ENCODE measurements at places on chromosomes 13 and 19.

DNA sequence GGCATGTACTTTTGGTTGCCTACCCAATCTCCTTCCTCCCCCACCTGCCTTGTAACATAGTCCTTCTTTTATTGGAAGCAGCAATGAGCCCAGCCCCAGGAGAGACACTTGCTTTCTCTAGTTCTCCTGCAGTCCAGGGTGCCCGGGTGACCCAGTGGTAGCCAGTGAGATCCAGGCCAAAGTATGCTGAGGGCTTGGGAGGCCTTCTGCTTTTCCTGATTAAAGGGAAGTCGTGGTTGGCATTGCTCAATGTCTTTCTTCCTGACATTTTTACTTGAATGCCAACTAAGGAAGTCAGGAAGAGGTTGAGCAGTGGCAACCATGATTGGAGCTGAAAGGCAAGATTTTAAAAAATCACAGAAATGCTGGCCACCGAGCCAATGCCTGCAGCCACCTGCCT lies 25.7 kb downstream of the CNMD start:
- no peak for DNase-seq

- no peak for DNase-seq
Observed at GRCh38 chr13:27495551-27495950, 45.2 kb upstream of the MTIF3 start.

GRCh38 chr13:88745011-88745410 lies 1073.8 kb downstream of the SLITRK5 start:
- DNase-seq = no peak

- DNase-seq = no peak
Observed at GRCh38 chr13:98939660-98940191, 38.1 kb downstream of the DOCK9 start.

- DNase-seq = no peak
Observed at GRCh38 chr19:49110567-49110966, 3.6 kb upstream of the LIN7B start.

DNA sequence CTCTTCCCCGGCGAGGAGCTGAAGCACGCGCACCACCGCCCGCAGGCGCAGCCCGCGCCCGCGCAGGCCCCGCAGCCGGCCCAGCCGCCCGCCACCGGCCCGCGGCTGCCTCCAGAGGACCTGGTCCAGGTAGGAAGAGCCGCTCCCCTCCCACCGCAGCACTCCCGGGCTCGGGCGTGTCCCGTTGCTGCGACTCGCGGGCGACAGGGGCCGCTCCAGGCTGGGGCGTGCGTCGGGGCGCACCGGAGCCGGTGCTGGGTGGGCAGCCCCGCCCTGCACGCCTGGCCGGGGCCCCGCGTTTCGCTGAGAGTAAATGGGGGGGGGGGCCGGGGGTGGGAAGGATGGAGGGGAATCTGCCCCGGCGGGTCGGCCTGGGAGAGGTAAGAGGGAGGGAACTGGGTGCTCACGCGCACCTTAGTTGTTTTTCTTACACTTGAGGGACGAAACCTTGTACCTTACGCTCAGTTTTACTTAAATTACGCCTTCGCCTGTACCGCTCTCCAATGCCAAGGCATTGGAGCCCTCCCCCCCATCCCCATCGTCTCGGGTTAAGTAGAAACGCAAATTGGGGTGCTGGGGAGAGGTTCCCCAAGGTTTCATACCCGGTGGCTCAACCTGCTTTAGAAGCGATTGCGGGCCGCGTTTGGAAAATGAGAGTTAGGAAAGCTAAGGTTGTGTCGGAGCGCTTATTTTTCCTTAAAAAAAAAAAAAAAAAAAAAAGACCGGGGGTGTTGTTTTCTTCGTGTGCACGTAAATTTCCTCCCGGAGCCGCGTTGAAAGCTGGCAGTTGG lies 850 bp downstream of the KLF5 start:
- peak; percentile 33 for DNase-seq

- DNase-seq = no peak
Observed at GRCh38 chr13:114020750-114021463, 47.0 kb upstream of the C13orf46 start.

DNA sequence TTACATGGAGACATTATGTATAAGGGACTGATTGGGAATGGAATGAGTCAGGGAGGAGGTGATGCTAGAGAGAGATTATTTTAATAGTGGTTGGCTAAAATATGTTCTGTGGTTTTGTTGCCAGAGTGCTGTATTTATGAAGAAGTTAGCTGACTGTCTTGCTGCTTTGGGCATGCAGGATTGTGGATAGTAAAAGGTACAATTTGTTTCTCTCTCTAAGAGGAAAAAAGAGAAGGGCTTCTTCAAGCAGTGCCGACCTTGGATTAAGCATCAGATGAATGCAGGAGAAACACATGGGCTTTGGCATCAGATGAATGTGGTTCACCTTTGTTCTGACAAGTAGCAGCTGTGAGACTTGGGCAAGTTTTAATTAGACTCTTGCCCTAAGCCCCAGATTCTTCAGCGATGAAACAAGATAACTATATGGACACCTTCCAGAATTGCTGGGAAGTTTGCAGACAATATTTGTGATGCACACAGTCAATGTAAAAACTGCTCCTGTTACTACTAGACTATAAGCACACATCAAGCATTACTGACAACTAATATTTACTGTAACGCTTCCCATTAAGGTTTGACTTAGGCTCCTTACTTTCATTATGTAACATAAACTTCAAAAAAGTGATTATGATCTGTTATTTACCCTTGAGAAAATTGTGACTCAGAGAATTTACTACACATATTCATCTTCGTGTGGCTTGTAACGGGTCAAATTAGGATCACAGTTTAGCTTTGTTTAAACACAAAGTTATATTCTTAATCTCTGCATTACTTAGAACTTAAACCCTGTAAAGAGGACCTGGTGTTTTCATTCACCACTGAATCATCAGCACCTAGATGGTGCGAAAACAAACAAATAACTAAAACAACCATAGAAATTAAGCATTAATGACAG lies 824.0 kb downstream of the PCDH9 start:
- DNase-seq = no peak

DNA sequence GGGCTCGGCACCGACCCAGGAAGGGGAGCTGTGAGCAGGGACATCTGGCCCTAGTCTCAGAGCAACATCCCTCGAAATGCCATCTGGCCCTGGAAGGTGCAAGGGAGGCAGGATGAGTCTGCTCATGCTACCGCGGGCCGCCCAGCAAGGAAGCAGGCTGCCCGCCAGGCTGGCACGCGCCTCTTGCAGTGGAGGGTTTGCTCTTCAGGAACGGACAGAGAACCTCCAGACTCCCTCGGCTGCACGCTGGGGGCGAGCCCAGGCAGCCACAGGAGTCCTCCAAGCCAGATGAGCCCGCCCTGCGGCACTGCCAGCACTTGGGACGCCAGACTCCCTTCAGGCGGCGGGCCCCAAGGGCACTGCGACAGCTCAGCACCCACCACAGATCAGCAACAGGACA lies 10.1 kb upstream of the ATP8B3 start:
- DNase-seq = no peak

DNA sequence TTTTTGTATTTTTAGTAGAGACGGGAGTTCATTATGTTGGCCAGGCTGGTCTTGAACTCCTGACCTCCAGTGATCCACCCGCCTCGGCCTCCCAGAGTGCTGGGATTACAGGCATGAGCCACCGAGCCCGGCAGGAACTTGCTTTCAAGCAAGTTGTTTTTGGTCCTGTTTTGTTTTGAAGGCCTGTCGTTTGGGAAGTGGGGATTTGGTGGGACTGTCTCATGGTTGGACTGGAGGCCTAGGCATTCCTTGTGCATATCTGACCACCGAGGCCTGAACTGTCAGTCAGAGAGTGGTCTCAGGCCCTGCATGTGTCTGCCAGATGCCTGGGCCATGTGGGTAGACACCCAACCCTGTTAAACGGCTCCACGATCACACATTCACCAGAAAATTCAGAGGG lies 26.3 kb downstream of the UBXN6 start:
- DNase-seq = no peak

DNA sequence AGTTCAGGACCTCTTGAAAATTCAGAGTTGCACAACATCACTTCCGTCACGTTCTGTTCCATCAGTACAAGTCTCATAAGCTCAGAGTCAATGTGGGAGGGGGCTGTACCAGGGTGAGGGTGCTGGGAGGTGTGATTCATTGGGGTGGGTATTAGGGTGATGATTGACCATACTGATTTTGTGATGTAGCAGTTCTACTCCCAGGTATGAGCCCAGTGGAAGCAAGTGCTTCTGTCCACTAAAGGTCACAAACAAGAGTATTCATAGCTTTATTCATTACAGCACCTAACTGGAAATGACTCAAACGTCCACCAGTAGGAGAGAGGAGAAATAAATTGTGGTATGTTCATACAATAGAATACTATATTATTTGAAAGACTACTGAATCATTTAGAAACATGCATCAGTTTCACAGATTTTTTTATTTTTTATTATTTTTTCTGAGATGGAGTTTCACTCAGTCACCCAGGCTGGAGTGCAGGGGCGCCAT lies 12.1 kb upstream of the UPF3A start:
- DNase-seq = no peak

- no peak for DNase-seq
Observed at GRCh38 chr19:10168386-10168948, 26.3 kb downstream of the DNMT1 start.

DNA sequence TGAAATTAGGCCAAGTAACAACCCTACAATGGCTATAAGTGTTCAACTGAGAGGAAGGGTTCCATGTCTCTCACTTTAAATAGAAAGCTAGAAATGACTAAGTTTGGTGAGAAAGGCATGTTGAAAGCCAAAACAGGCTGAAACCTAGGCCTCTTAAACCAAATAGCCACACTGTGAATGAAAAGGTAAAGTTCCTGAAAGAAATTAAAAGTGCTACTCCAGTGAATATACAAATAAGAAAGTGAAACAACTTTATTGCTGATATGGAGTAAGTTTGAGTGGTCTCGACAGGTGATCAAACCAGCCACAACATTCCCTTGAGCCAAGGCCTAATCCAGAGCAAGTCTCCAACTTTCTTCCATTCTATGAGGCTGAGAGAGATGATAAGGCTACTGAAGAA lies 209.6 kb downstream of the KLF12 start:
- DNase-seq = no peak

GRCh38 chr13:98826146-98826545 lies 73.7 kb upstream of the SLC15A1 start:
- DNase-seq = no peak

DNA sequence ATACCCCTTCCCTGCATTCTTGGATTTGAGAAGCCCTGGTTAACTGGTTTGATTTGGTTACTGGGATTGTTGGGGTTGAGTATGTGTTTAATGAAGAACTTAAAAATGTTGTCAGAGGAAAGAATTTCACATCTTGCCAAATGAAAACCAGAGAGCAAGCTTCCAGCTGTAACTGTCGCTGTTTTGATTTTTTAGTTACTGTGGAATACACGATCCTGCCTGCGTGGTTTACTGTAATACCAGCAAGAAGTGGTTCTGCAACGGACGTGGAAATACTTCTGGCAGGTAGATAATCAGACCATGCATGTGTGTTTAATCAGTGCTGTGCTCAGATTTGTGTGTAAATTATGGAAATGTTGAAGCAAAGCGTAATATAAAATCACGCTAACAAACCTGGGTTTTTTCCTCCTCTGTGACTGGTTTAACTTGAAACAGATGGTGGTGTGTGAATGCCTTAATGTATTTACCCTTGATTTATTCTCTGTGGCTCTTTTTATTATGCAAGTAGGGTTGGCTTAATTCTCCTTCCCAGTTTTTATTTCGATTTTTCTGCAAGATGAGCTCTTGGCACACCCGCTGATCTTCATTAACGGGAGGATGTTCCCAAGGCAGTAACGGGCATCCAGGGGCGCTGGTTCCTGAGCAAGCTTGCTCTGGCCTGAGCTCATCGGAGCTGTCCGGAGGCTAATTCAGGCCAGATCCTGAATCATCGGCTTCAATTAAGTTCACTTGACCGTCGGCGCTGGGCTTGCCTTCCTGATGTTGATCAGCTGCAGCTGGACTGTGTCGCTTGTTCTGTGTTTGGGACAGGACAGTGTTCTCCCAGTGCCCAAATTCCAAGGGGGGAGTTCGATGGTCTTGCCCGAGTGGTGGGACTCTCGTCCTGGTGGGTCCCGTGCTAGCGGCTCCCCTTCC lies 16.0 kb downstream of the UPF1 start:
- DNase-seq = no peak

- no peak for DNase-seq
Observed at GRCh38 chr13:95182570-95183265, 118.5 kb downstream of the ABCC4 start.

DNA sequence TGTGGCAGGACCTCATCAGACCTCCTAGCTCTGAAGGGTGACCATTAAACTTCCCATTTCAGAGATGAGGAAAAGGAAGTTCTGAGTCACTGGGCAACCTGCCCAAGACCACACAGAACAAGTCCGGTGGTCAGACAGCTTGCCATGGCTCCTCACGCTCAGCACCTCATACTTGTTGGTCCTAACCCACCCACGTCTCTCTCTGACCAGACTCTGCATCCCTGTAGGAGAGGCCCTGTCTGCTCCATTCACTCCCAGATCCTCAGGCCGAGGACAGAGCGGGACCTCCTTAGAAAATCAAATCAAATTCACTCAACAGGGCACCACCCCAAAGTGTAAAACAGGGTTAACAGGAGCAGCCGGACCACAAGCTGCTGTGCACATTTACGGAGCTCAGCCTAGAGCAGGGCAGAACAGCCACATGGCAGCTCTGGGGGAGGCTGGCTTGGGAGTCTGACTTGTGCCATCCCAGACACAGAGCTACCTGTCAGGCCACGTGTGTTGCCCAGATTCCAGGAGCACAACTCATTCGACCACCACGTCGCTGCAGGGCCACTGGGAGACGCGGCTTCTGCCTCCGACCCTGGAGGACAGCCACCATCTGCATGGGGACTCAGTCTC lies 1.7 kb downstream of the MIER2 start:
- DNase-seq = no peak

GRCh38 chr13:43894438-43894837 lies 14.7 kb downstream of the LACC1 start:
- DNase-seq = no peak

GRCh38 chr19:16051254-16052025 lies 24.9 kb upstream of the TPM4 start:
- peak; percentile 55 for DNase-seq

DNA sequence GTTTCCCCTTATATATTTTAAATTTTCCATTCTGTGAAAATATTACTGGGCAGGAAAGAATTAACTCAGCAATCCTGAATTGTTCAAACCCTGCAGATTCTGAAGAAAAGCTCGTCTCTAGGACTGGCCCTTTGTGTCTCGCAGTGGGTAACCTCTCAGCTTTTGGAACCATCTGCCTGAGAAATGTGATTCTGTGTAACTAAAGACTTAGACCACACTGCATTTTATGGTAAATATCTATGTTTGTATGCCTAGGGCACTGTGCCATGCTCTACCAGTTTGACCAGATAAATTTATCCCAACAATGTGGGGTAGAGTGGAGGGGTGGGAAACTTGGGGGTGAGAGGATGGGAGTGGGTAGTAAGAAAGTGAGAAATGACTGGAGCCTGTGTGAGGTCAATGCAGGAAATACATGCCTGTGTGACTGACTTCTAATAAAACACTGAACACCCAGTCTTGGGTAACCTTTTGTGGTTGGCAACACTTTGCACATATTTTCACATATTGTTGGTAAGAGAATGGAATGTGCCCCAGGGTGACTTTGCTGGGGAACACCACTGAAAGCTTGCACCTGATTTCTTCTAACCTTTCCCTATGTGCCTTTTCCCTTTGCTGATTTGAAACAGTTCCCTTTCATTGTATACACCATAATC lies 1181.9 kb downstream of the OLFM4 start:
- DNase-seq = no peak

- DNase-seq = no peak
Observed at GRCh38 chr13:30325668-30326067, 18.3 kb upstream of the KATNAL1 start.
